Left hindlimb (tissue), 1 donor: ENCODE measurements at places on chromosomes 3 and 15.

DNA sequence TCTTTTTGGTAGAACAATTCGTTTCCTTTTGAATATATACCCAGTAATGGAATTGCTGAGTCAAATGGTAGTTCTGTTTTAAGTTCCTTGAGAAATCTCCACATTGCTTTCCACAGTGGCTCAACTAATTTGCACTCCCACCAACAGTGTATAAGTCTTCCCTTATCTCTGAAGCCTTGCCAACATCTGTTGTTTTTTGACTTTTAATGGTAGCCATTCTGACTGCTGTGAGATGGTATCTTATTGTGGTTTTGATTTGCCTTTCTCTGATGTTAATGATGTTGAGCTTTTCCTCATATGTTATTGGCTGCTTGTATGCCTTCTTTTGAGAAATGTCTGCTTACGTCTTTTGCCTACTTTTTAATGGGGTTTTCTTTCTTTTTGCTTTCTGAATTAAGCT is 270.6 kb upstream of the MEIS2 start:
- no peak for DNase-seq

DNA sequence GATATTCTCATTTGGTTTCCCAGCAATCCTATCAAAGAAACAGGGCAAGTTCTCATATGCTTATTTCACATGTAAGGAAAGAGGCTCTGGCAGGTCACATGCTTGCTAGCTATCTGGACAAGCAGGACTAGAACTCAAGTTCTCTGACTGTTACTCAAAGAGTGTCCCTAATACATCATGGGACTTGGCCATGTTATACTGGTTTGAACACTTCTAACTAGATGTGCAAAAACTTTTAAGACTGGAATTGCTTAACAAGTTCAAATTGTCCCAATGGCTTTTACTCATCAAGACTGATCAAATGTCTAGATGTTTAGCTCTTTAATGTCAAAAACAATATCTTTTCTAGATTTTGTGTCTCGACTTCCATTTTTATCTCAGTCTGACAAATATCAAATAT is 6.8 kb downstream of the GATM start:
- DNase-seq = no peak

DNA sequence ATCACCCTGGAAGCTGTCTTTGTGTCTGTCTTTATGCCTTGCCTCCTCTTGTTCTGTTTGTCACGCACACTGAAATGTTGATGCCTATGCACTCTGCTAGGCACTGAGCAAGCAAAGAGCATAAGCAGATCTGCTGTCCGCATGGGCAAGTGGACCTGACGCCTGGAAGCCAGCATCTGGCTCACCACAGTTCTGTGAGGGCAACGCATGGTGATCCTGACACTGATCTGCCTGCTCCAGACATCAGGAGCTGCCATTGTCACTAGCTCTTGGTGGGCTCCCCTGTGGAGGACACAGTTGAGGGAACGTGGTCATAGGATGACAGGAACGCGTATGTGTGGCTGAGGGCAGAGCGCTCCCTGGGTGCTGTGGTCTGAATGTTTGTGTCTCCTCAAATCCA is 234.6 kb downstream of the ADAMTS17 start:
- no peak for DNase-seq

DNA sequence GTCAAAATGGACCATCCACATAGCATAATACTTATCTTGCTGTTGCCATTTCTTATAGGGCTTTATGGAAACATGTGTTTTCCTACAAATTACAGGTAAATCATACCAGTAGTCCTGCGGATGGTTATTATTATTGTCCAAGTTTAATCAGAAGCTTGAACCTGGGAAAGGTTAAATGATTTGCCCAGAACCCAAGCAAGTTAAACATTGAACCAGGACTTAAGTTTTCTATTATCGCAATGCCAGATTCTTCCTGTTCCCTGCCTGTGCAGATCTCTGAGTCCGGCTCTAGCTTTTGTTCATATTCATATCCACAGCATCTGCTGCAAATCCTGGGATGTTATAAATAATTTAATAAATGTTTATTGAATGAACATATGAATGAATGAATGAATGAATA is 12.5 kb downstream of the LPP start:
- DNase-seq = no peak

GRCh38 chr3:127162947-127163645 is 29.8 kb upstream of the PRR23E start:
- DNase-seq = peak; percentile 33

GRCh38 chr15:89168316-89168833 is 53.0 kb downstream of the RLBP1 start:
- no peak for DNase-seq

GRCh38 chr3:126083511-126083912 is 412 bp downstream of the SLC41A3 start:
- no peak for DNase-seq

GRCh38 chr15:77538027-77538451 is 94.7 kb downstream of the LINGO1 start:
- DNase-seq = peak; percentile 50
